Airway epithelial cell (primary cell): ENCODE measurements at places on chromosomes 2 and 18. TPM values are rescaled to one million over a fixed set of nuclear protein-coding genes. Genes with fewer than 3 reads are reported as not detected.

Gene HDAC4
- total RNA-seq = 5.4 and 19.3 TPM in 2 replicates

Gene CCDC74B
- 7.1 and 17.5 TPM in 2 replicates for total RNA-seq

Gene B4GALT6
- 1.8 and 3.7 TPM in 2 replicates for total RNA-seq

Gene GCKR
- not detected in 2 replicates for total RNA-seq

Gene GALR1
- not detected in 2 replicates for total RNA-seq

Gene PFN4
- not detected in 2 replicates for total RNA-seq

Gene CHRNG
- total RNA-seq = not detected in 2 replicates

Gene STPG4
- not detected in 2 replicates for total RNA-seq

Gene EGR4
- total RNA-seq = not detected in 2 replicates

Gene VAMP5
- total RNA-seq = 1.9 and 2.3 TPM in 2 replicates

Gene CCDC150
- 1.2 and 5.9 TPM in 2 replicates for total RNA-seq

Gene RAPGEF4
- total RNA-seq = 1.4 and 1.7 TPM in 2 replicates

Gene IL37
- total RNA-seq = not detected in 2 replicates

Gene KLHL14
- total RNA-seq = not detected in 2 replicates

Gene TCF23
- total RNA-seq = not detected in 2 replicates

Gene GKN1
- not detected in 2 replicates for total RNA-seq

Gene GREB1
- 0.07 TPM in 1 of 2 replicates, not detected in the other for total RNA-seq

Gene PIAS2
- total RNA-seq = 8.9 and 9.4 TPM in 2 replicates

Gene SATB2
- total RNA-seq = 0.28 and 0.42 TPM in 2 replicates

Gene ELOA2
- not detected in 2 replicates for total RNA-seq

Gene SEPTIN10
- total RNA-seq = 35.5 and 53.3 TPM in 2 replicates

Gene HOXD12
- total RNA-seq = not detected in 2 replicates

Gene SGPP2
- 15.7 and 16.4 TPM in 2 replicates for total RNA-seq

Gene REG3A
- total RNA-seq = not detected in 2 replicates

Gene SERPINB2
- total RNA-seq = 205 and 218 TPM in 2 replicates

Gene TGFA
- 97.0 and 110 TPM in 2 replicates for total RNA-seq

Gene RBKS
- 0.78 and 0.98 TPM in 2 replicates for total RNA-seq

Gene FNDC4
- total RNA-seq = 9.7 and 12.5 TPM in 2 replicates

Gene DSEL
- total RNA-seq = 1.4 TPM in 2 replicates

Gene NBEAL1
- total RNA-seq = 14.5 and 21.3 TPM in 2 replicates

Gene RGPD5
- total RNA-seq = 5.4 and 12.2 TPM in 2 replicates

Gene SF3B1
- total RNA-seq = 100.0 and 102 TPM in 2 replicates

Gene UPP2
- not detected in 2 replicates for total RNA-seq

Gene RGPD4
- not detected in 2 replicates for total RNA-seq

Gene CCDC138
- total RNA-seq = 4.0 and 6.3 TPM in 2 replicates

Gene ARMC9
- 10.4 and 13.5 TPM in 2 replicates for total RNA-seq

Gene TSPYL6
- total RNA-seq = not detected in 2 replicates
